ENCODE measurements at places on chromosomes 1 and 21. TPM values are rescaled to one million over a fixed set of nuclear protein-coding genes. Genes with fewer than 3 reads are reported as not detected.
A peak's percentile ranks its signal among the peaks of the same experiment; 100 is the strongest.

Gene MRPS21
- total RNA-seq, result 100 TPM

Gene EDARADD
- total RNA-seq, result 4.5 TPM

DNA sequence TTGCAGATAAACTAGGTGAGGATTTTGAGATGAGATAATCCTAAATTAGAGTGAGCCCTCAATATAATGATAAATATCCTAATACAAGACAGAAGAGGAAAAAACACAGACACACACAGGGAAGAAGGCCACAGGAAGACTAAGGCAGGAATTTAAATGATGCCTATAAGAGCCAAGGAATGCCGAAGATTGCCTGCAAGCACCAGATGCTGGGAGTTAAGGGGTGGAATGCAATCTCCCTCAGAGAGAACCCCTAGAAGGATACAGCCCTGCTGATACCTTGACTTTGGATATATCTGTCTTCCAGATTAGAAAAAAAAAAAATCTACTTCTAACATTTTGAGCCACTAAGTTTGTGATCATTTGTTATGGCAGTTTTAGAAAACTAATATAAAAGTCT lies 299.7 kb upstream of the PRMT6 start:
- H3K27ac ChIP-seq, result no peak overlapping the region
- no peaks in the 10 kb centered on the region for H3K36me3 ChIP-seq
- H3K4me1 ChIP-seq, result peaks cover 29% of the 10 kb centered on the region
- H3K27me3 ChIP-seq, result no peaks in the 10 kb centered on the region
- H3K4me3 ChIP-seq, result no peak overlapping the region

Gene RBBP4
- total RNA-seq, result 339 TPM

GRCh38 chr1:2282556-2283270 lies 54.6 kb downstream of the SKI start:
- peaks cover 3% of the 10 kb centered on the region for H3K36me3 ChIP-seq
- H3K4me3 ChIP-seq, result no peak overlapping the region
- H3K27ac ChIP-seq, result 0 out of 2 replicates have a peak overlapping the region, but pooled peaks have one; percentile 78
- peaks cover 21% of the 10 kb centered on the region for H3K4me1 ChIP-seq

- H3K36me3 ChIP-seq, result no peaks in the 10 kb centered on the region
- H3K27me3 ChIP-seq, result peaks cover 18% of the 10 kb centered on the region
- H3K4me1 ChIP-seq, result peaks cover 49% of the 10 kb centered on the region
- DNase-seq, result no peak
- H3K27ac ChIP-seq, result no peak overlapping the region
These were observed 28.7 kb downstream of the STYXL2 start for GRCh38 chr1:167122568-167122967.

GRCh38 chr21:23858878-23859277 lies 1748.4 kb downstream of the MRPL39 start:
- H3K27ac ChIP-seq, result no peak overlapping the region
- DNase-seq, result no peak
- no peaks in the 10 kb centered on the region for H3K4me1 ChIP-seq
- peaks cover 14% of the 10 kb centered on the region for H3K36me3 ChIP-seq
- H3K4me3 ChIP-seq, result no peak overlapping the region

DNA sequence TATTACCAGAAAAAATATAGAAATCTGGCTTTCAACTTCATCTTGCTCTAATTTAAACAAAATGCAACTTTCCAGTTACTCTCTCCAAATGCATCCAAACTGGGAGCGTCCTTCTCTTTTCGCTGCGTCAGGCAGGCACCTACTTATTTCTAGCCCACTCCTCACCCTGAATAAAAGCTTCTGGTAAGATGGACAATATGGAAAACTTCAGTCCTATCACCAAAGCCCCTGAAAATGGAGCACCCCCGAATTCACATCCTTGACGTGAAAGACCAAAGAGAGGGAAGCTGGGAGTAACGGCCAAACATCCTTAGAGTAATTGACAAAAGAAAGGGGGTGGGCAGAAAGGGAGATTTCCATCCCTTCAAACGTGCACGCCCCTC lies 5.5 kb upstream of the PROX1 start:
- no peak overlapping the region for H3K27ac ChIP-seq
- H3K36me3 ChIP-seq, result no peaks in the 10 kb centered on the region
- no peak for DNase-seq
- peak overlapping the region; percentile 80 for H3K4me3 ChIP-seq
- H3K27me3 ChIP-seq, result peaks cover 99% of the 10 kb centered on the region

Gene ZNF593OS
- total RNA-seq, result not detected

Gene CDC73
- total RNA-seq, result 57.1 TPM

- H3K4me3 ChIP-seq, result no peak overlapping the region
- H3K36me3 ChIP-seq, result peaks cover 19% of the 10 kb centered on the region
- H3K27me3 ChIP-seq, result no peaks in the 10 kb centered on the region
- H3K4me1 ChIP-seq, result peaks cover 36% of the 10 kb centered on the region
These were observed 17.2 kb downstream of the EPHX1 start for GRCh38 chr1:225827076-225827475.

Gene SLC6A17
- 0.09 TPM for total RNA-seq

Gene CCDC27
- total RNA-seq, result 0.13 TPM

- no peak overlapping the region for H3K4me3 ChIP-seq
- no peak overlapping the region for H3K27ac ChIP-seq
- H3K36me3 ChIP-seq, result no peaks in the 10 kb centered on the region
- no peaks in the 10 kb centered on the region for H3K4me1 ChIP-seq
- DNase-seq, result no peak
These were observed 47.0 kb downstream of the NEK2 start for GRCh38 chr1:211628417-211628816.

GRCh38 chr1:15065291-15065690 lies 88.3 kb upstream of the TMEM51 start:
- peaks cover 6% of the 10 kb centered on the region for H3K36me3 ChIP-seq
- 0 out of 2 replicates have a peak, but pooled peaks cover 3% of the 10 kb centered on the region for H3K4me1 ChIP-seq
- no peaks in the 10 kb centered on the region for H3K27me3 ChIP-seq
- no peak overlapping the region for H3K4me3 ChIP-seq

GRCh38 chr1:30195424-30196134 lies 527.8 kb downstream of the MATN1 start:
- peaks cover 5% of the 10 kb centered on the region for H3K36me3 ChIP-seq
- no peaks in the 10 kb centered on the region for H3K4me1 ChIP-seq
- no peak overlapping the region for H3K4me3 ChIP-seq
- H3K27me3 ChIP-seq, result no peaks in the 10 kb centered on the region
- no peak for DNase-seq
- H3K27ac ChIP-seq, result no peak overlapping the region

Data from WTC11 (cell line).